Spleen (tissue), 13 donors: ENCODE measurements at places on chromosomes 7 and 10. TPM values are rescaled to one million over a fixed set of nuclear protein-coding genes. Genes with fewer than 3 reads are reported as not detected.

GRCh38 chr7:30923774-30924413 is 12.2 kb downstream of the AQP1 start:
- DNase-seq = peak; percentile 71

DNA sequence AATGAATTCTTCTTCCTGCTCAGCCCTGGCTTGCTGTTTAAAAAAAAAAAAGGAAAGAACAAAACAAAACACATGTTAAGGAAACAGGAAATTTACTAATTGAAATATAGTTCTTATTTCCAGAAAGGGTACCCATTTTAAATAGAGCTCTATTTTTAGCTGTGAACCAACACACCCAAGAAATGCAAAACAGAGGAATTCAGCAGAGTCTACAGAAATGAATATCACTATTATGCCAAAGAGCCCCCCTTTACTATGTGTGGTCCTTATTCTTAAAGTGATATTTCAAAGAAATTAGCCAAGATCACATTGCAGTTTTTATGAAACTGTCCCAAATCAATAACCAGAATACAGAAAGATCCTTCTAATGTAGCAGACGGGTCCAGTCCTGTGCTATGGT is 53.7 kb downstream of the CCDC6 start:
- no peak for DNase-seq

DNA sequence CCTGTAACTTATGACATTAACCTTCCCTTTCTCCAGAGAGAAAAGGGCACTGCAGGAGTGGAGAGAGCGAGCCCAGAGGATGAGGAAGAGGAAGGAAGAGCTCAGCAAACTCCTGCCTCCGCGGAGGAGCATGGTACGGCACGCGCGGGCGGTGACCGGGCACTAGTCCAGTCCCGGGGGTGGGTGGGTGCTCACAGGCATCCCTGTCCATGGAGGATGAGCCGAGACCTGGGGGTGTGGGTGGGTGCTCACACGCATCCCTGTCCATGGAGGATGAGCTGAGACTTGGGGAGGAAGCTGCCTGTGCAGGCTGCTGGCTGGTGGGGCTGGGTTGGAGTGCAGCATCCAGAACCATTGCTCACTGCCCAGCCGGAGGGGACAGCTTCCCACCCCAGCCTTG is 23.8 kb downstream of the LRRC27 start:
- DNase-seq = peak; percentile 75

DNA sequence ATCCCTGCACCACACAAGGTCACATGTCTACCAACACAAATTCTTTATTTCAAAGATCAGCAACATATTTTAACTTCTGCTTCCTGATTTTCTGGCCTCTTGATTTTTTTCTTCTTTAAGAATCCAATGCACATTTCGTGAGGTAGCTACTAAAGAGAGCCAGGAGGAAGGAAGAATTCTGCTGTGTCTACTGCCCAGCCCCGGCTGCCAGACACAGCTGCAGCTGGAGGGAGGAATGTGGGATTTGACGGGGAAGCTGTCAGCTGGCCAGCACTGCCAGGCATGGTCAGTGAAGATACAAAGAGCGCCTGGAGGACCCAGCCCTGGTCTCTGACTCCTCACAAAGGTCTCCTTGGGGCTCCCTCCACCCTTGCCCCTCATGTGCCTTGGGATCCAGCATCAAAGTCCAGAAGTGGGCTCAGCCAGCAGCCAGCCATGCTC is 6.9 kb upstream of the AOC1 start:
- DNase-seq = no peak

- no peak for DNase-seq
Measured at GRCh38 chr7:89029864-89030263, 234.3 kb upstream of the TEX47 start.

GRCh38 chr10:57891201-57892006 is 376.3 kb downstream of the IPMK start:
- no peak for DNase-seq

- no peak for DNase-seq
Measured at GRCh38 chr10:119090968-119091367, 10.4 kb upstream of the EIF3A start.

- peak; percentile 44 for DNase-seq
Measured at GRCh38 chr7:74202841-74203556, 6.8 kb upstream of the LAT2 start.

DNA sequence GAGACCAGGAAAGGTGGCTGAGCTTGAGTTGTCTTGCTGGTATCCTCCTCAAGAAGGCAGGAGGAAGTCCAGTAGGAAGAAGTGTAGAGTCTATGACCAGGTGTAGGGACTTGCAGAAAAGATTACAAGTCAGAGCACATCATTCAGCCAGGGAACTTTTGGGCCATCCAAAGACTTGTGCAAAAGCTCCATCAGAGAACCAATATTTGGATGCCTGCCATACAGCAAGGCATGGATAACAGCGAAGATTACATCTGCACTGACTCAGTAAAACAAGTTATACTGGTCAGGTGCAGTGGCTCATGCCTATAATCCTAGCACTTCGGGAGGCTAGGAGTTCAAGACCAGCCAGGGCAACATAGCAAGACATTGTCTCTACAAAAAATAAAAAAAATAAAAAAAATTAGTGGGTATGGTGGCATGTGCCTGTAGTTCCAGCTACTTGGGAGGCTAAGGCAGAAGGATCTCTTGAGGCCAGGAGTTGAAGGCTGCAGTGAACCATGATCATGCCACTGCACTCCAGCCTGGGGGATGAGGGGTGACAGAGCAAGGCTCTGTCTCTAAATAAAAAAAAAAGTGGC is 13.2 kb upstream of the NMT2 start:
- no peak for DNase-seq

GRCh38 chr10:111117528-111118277 is 40.9 kb downstream of the ADRA2A start:
- no peak for DNase-seq

- DNase-seq = no peak
Measured at GRCh38 chr10:11441151-11441535, 170.3 kb downstream of the USP6NL start.

GRCh38 chr10:3468919-3469638 is 296.5 kb upstream of the PITRM1 start:
- DNase-seq = no peak

DNA sequence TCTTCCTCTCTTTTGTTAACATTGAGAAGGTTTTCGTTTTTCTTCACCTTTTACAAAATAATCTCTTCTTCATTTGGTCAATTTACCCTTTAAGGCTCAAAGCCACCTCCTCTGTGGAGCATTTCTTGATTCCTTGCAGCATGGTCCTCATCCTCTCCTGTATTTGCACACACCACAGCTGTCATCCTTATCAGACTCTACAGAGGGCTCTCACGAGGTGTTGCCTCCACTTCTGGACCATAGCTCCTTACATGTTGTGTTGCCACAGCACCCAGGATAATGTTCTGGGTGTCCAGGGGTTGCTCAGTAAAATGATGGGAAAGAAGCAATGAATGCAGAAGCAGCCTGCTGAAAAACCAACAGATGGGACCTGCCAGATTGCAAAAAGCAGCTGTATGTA is 192.8 kb downstream of the SH2D4B start:
- no peak for DNase-seq

DNA sequence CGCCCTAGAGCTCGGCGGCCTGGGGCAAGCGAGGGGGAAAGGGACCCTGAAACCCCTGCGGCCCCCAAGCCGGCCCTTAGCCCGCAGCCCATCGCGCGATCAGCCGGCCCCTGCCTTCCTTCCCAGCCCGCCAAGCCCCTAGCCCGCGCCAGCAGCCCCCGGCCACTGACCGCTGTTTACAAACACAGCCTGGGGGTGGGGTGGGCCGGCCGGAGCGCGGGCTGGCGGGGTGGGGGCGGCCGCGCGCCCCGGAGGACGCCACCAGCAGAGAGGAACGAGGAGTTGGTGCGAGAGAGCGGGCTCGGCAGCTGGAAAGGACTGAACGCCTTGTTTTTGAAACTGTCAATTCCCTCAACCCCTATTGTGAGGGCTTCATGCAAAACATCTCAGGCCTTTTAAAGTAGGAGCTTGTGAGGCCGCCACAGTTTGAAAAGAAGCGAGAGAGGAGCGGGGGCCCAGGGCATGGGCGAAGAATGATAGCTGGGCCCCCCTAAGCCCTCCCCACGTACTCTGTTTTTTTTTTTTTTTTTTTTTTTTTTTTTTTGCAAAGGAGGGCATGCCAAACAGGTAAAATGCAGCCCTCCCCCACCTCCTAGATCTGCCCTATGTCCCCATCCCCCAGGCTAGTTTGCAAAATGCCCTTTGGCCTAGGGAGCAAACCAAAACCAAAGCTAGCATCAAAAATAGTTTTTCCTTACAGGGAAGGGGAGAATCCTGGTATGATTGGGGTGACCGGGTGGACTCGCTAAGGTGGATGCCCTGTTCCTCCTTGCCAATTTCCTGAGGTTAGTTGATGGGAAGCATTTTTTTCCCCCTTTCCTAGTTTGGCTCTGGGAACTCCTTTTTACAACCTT is 15.0 kb downstream of the SKIDA1 start:
- DNase-seq = no peak

- DNase-seq = no peak
Measured at GRCh38 chr7:12249706-12250105, 38.6 kb downstream of the TMEM106B start.

GRCh38 chr10:113244750-113245149 is 294.7 kb downstream of the TCF7L2 start:
- peak; percentile 6 for DNase-seq

DNA sequence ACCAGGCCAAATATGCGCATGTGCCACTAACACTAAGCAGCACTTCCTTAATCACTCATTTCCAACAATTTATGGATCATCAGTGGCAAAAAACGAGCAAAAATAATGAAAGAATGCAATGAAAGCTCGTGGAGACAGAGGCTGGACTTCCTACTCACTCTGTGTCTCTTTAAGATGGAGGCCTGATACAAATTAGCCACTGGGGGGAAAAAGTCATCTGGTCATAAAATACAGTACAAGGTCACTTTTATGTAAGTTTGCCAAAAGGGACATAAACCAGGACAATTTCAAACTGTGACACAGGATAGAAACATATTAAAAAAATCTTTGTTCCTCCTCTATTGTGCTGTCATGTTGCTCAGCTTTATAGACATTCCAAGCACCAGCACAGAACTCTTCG is 101.7 kb downstream of the LMBR1 start:
- no peak for DNase-seq

- no peak for DNase-seq
Measured at GRCh38 chr10:86182150-86182549, 184.4 kb downstream of the GRID1 start.

DNA sequence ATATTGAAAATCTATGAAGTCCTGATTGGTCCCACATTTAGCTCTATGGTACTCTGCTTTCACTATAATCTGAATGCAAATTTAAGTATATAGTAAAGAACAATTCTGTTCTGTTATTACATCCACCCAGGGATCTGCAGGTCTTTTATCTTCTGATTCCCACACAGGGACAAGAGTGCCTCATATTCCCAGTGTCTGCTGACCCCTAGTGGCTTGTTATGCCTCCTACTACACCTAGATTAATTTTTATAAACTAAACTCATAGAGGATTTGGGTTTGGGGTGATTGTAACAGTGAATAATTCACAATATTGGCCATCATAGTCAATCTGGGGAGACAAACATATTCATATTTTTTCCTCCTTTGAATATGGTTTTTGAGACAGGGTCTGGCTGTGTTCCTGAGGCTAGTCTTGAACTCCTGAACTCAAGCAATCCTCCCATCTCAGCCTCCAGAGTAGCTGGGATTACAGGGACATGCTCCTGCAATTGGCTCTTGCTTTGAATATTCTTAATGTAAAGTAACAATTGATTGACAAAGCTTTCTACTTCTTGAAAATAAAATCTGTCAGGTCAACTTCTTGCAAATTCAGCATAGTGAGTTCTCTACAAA is 282.1 kb downstream of the KCND2 start:
- DNase-seq = no peak

- no peak for DNase-seq
Measured at GRCh38 chr10:78954689-78955088, 114.1 kb upstream of the ZMIZ1 start.

DNA sequence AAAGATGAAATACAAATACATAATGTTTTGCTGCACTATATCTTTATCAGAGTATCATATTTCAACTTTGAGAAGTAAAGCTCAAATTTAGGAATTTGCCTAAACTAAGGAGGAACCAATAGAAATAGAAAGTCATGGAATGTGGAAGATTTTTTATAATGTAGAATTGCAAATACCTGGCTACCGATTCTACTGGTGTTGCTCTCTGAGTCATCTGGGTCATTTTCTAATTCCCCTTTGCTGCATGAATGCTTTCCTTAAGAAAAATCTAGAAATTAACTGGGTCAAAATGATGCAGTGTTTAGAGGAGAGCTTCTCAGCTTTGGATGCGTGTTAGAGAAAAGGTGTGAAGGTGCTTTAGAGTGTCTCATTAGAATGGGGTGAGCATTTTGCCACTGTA is 568.9 kb upstream of the ANKRD30A start:
- no peak for DNase-seq

DNA sequence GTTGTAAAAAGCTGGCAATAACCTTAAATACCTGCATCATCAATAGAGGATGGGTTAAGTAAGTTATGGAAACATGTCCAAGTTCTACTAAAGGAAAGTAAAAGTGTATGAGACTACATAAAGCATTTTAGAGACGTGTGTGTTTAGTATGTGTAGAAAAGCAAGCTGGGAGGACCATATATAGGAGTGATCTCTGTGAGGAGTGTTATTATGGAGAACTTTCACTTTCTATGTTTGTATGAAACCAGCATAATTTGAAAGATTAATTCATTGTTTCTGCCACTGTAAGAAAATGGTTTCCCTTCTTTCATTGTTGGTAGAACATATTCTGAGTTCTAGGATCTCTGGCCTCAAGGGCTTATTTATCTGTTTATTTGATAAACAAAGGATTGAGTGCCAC is 19.2 kb upstream of the PDLIM1 start:
- no peak for DNase-seq

- DNase-seq = no peak
Measured at GRCh38 chr7:122384528-122384927, 80.0 kb upstream of the FEZF1 start.

DNA sequence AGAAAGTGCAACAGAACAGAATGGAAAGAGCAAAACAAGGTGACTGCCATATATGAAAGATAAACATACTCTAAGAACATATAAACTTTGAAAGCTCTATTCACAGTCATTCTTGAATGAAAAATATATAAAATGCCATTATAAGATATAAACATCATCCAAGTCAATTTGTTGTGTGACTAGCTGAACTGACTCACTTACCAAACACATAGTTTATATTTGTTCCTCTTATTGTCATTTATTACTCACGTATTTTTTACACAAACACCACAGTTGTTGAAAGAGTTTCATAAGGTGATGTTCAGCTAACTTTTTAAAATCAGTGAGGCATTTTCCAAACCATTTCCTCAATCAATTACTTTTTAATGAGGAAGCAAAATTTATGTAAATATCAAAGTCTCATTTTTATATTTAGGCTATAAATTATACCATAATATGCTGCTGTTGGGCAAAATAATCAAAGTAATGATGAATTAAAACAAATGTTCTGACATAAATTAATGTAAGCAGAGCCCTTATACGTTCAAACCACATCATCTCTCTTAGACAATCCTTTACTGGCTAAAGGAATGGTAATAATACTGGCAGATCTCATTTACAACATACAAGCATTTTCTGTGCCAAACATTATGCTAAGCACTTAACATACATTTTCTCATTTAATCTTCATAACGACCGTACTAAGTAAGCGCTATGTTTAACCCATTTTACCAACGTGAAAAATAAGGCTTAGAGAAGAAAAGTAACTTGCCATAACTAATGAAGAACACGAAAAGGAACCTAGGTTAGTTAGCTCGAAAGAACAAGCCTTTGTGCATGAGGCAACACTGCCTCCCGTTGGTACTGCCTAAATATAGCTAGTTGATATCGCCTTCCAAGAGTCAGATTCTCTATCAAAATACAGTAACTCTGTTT is 7.3 kb downstream of the LRRN3 start:
- DNase-seq = no peak

Gene RHBDD2
- total RNA-seq = 54.9 TPM

Gene CYP2C18
- not detected for total RNA-seq

Gene CCDC3
- total RNA-seq = 36.9 TPM

Gene TRPV5
- not detected for total RNA-seq

Gene PTPRZ1
- total RNA-seq = 2.2 TPM

Gene SPDYE2
- not detected for total RNA-seq
